Right hindlimb (tissue), 1 donor: ENCODE measurements at places on chromosomes 1 and 21.

- DNase-seq: no peak
Measured at GRCh38 chr1:239125893-239126292, 260.5 kb upstream of the CHRM3 start.

DNA sequence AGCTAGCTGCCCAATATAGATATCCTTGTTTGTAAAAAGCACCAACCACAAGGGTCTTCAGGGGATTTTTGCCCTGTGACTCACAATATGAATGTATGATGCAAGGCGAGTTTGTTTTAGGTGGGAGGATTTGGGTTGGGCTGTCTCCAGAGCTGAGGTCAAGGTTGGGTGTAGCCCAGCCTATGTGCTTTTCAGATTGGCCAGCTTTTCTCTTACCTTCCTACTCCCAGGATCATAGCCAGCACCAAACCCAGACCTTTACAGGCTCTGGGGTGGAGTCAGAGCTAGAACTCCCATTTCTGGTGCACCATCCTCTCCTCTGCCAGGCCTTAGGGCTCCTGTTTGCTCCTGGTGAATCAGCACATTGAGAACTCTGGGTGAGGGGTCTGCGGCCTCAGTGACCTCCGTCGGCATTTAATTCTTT, 55.6 kb upstream of the GCLM start:
- DNase-seq: no peak

- DNase-seq: no peak
Measured at GRCh38 chr1:161008869-161009510, 12.0 kb downstream of the F11R start.

- no peak for DNase-seq
Measured at GRCh38 chr1:30476476-30476875, 246.9 kb downstream of the MATN1 start.

DNA sequence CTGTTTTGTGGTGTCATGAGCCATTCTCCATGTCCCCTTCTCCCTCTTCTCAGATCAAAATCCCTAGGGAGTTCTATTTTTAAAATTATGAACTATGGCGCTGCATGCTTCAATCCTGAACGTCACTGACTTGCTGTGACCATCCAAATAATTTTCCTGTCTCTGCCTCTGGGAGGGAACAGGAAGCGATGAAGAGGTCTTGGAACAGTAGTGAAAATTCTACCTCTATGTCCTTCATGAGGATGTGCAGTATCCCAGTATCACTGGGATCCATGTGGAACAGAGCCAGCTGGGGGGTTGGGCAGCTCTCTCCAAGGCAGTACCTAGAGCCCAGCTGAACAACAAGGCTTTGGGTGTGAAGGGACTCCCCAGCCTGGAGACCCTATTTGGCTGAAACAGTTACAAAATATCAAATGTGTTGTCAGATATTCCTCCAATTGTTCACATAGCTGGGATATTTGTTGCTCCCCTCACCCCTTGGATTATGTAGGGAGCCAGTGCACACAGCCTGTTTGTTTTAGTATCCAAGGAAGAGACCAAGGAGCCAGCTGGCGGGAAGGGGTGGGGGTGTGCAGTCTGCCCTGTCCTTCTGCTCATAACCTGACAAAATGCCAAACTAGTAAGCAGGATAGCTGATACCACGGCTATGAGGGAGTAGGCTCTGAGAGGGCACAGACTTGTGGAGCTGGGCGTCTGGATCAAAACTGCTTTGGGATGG, 7.6 kb downstream of the DCLRE1B start:
- peak; percentile 85 for DNase-seq

DNA sequence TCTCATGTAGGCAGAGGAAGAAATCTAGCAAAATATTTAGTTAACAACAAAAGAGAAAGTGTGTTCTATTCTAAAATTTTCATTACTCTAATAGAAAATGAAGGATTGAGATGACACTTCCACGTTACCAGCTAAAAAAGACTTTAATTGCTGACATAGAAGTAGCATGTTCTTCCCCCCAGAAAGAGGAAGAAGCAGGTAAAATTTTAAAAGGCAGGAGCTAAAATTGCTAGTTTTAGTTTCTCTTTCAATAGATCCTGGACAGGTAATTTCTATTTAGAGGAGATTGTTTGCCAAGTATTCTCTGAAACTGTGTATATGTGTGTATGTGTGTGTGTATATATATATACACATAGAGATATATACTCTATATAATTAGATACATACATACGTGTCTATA, 248.1 kb upstream of the FMN2 start:
- DNase-seq: no peak

DNA sequence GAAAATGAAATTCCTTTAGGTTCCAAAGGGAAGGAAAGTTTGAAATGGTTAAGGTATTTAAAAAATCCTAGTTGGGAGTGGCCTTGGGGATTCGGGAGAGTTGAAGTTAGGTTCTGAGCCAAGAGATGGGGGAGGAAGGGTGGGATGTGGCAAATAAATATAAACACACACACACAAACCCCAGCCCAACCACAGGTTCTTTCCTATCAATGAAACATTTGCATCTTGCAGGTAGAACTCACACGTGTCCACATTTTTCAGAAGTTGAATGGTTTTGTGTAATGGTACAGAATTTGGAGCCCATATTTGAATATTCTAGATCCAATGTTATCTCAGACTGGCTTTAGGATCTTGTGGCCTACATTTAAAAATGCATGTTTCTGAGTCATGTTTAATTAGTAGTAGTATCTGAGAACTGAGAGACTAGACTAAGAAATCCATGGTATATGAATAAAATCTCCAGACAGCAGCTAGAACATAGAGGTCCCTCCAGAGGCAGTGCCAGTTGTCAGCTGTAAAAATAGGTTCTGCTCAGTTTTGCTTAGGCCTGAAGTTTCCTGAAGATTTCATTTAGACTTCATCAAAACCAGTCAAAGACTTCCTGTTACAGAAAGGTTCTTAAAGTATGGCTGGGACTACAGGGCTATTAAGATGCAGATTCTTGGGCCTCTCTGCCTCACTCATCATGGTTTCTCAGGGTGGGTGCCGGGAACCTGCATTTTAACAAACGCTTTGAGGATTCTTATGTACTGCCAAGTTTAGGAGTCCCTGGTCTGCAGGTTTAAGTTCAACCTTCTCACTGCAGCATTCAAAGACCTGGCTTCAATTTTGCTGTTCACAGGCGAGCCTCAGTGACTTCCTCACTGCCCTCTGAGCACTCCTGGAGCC, 21.3 kb downstream of the RUNX1 start:
- no peak for DNase-seq

- DNase-seq: no peak
Measured at GRCh38 chr1:89221341-89221740, 22.6 kb upstream of the GBP4 start.

GRCh38 chr1:201226178-201226514, 35.5 kb downstream of the IGFN1 start:
- peak; percentile 11 for DNase-seq

DNA sequence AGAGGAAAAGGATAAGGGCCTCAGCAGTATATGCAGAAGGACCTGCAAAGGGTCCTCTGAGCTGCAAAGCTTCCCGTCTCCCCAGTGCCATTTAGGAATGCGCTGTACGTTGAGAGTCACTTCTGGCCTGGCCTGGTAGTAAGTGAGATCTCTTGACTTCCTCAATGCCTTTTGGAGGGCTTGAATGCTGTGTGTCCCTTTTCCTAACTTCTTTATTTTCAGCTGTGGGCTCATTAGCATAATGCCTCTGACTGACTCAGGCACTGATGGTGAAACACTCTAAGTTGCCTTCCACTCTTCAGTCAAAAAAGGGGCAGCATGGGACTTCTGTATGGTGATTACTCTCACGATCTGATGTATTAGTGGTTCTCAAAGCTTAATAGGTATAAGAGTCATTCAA, 49.9 kb downstream of the XCL1 start:
- DNase-seq: no peak

DNA sequence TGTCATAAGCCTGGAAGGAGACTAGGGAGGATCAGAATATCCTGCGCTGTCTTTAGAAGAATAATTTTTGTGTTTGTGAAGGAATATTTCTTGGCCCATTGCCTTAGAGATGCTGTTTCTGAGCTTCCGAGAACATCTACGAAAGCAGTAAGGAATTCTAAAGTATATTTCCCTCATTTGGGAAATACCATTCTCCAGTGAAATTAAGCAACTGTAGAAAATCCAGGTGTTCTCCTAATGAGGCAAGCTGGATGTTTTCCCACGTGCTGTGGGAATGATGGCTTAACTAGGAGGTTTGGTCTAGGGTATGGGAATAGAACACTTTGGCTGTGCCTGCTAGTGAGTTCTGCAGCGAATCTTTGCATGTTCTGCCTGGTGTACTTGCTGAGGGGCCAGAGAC, 168.9 kb upstream of the KIAA0040 start:
- no peak for DNase-seq

- DNase-seq: no peak
Measured at GRCh38 chr1:150545486-150546032, 3.6 kb upstream of the ADAMTSL4 start.

- no peak for DNase-seq
Measured at GRCh38 chr1:93638981-93639380, 42.7 kb downstream of the BCAR3 start.

- DNase-seq: no peak
Measured at GRCh38 chr1:92980732-92981647, 19.7 kb upstream of the DIPK1A start.

- DNase-seq: no peak
Measured at GRCh38 chr1:92989253-92989652, 28.0 kb upstream of the DIPK1A start.

- peak; percentile 70 for DNase-seq
Measured at GRCh38 chr1:167529829-167530474, 11.6 kb upstream of the CD247 start.

- DNase-seq: no peak
Measured at GRCh38 chr1:234701737-234702341, 91.9 kb upstream of the IRF2BP2 start.

- DNase-seq: peak; percentile 55
Measured at GRCh38 chr1:179079113-179079761, 2.6 kb upstream of the TOR3A start.

- DNase-seq: no peak
Measured at GRCh38 chr1:12591267-12591938, 26.6 kb downstream of the DHRS3 start.

- DNase-seq: no peak
Measured at GRCh38 chr1:245520611-245521010, 365.8 kb downstream of the KIF26B start.

GRCh38 chr1:71695821-71696220, 586.5 kb downstream of the NEGR1 start:
- DNase-seq: no peak

GRCh38 chr1:38027201-38028104, 14.9 kb downstream of the UTP11 start:
- DNase-seq: no peak

DNA sequence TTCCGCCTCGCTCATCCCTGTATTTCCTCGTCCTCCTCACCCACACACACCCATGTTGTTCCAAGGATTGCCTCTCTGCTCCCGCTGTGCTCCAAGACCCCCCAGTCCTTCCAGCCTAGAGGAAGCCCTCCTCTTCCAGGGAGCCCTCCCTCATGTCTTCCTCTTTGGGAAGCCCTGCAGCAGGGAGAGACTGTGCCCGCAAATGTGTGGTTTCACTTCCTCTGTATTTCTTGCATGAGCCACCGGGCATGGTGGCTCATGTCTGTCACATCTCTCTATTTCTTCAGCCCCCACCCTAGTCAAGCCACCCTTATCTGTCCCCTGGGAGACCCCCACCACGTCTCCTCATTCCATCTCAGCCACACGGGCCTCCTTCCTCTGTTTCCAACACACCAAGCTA, 57.5 kb upstream of the PAX7 start:
- DNase-seq: no peak

DNA sequence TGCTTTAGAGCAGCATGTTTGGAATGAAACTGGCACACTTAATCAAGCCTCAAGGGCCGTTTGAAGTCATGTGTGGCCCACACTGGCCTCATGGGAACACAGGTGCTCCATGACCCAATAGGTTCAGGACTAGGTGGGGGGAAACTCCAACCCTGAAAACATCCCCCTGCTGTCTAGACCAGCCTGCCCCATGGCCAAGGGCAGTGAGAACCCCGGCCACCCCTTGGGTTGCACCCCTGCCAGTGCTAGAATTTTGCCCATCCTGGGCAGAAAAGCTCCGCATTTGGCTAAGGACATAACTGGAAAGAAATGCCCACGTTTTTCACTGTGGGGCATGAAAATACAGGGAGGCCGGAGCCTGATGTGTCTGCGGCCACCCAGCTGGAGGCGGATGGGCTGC, 6.1 kb upstream of the PTGER3 start:
- no peak for DNase-seq

GRCh38 chr1:50704126-50704525, 255.9 kb downstream of the FAF1 start:
- no peak for DNase-seq

DNA sequence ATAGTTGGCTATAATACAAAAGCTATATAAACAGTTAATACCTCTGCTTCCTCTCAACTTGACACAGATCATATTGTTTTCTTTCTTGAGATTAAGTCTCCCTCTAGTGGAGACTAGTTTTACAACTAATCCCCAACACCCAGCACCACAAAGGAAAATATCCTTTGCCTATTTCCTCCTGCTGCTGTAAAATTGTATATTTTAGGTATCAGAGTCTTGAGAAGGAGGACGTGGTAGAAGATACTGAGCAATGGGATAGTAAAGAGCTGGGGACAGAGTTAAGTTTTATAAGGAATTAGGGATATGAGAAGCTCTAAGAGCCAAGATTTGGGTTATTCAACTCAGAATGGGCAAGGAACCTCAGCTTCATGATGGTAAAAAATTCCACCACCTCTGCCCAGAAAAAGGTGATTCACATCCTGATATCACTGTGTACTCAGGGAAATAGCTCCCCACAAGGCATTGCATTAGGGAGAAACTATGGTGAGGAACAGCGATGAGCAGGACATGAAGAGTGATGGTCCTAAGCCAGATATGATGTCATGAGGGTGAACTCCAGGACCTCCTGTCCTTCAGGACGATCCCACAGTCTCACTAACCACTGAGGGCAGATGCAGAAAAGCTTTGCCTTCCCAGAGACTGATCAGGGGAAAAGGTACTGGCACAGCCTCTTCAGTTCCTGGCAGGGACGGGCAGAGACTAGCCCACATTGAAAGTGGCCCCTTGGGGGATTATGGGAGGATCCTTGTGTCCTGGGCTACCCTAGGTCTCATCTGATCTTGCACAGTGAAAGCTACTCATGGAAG, 14.7 kb upstream of the CFAP126 start:
- DNase-seq: no peak

DNA sequence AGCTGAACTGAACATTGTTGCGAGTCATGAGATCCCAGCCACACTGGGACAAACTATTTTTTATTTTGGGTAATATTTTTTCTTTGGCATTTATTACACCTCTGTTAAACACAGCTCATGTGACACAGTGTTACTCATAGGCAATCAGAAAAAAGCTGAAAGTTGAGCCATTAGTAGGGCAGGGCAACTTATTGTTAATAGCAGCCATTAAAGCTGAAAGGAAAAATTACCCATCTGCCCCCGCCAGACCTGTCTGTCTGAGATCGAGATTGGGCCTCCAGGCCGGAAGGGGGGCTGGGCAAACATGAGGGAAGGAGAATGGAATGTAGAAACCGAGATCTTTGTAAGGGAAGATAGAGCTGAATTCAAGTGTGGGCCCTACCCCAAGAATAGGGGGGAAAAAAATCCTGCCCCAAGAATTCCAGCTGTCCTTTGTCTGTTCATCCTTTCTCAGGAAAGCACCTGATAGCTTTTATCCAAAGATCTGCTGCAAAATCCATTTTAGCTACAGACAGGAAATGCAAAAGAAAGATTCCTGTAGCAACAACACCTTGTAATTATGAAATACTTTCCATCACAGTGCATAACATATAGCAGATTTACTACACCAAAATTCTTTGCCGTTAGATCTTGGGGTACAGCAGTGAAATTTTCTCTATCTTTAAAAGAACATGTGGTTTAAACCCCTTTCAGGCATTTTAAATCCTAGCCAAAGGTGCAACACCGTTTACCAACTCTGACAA, 212.8 kb downstream of the PBX1 start:
- DNase-seq: peak; percentile 44
